ENCODE measurements at places on chromosomes 13 and 19.

DNA sequence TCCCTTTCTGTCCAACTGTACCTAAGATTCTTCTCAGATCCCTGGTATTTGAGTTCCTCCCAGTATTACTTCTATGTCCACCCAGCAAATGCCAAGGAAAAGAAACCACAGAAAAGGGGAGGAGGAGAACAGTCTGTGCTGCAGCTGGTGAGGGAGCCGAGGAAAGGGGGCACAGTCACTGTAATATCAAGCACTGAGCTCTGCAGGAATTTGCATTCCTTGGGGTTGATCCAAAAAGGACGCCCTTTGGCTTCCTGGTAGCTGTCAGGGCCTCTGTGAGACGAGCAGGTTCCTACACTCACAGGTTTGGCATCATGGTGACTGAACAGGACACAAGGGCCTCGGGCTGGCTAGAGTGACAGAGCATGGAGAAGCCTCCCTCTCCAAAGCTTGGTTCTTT, 273.4 kb downstream of the NHLRC3 start:
- DNase-seq = no peak

DNA sequence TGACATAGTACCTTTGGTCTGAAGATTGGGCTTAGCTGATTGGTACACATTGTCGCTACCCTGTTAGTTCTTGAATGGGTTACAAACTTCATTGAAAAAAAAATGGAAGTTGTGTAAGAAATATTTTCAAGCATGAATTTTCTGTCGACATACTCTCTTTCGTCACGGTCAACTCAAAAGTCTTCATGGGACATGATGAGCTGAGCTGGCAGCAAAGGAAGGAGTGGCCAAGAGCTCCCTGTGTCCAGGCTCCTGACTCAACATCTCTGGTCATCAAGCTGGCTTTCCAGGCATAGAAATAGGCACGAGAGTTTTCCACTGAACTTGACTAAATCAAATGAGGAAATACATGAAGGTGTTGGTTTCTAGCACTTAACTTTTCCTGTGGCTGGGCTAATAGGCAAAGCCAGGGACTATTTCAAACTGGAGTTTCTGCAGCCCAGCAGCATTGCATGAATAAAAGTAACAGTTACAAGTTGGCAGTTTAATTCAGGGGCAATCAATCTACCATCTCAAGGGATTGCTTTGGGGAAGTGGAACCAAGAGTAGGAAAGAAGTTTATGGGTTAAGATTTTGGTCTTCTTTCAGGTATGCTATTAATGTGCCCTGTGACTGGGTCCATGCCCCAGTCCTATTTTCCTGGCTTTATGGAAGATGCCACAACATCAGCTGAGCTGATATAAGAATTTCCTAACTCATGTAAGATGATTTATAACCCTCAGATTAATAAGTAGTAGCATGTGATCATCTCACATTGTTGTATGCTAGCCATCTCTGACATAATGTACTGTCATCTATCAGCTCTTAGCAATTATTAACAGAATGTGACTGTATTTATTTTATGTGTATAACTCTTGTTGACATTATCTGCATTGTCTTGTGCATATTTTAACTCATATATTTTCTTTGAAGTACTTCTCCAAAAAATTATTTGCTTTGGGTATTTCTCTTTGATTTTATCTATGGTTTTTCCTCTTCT, 385.8 kb downstream of the DLEU7 start:
- DNase-seq = no peak

DNA sequence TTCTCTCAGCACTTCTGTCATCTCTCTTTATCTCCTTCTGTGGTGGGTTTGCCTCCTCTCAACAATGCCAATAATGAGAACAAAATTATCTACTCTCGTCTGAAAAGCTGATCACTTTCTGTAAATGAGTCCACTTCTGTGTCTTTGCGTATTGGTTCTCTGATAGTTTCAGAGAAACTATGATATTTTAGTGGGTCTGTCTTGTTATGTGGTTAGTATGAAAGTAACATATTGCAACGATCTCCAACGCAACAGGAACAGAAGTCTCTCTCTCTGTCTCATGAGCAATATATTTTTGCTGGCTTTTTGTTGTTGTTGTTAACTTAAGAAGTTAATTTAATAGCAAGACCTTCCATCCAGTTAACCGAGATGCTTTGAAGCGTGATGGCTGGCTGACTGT, 47.8 kb upstream of the SLITRK6 start:
- no peak for DNase-seq

DNA sequence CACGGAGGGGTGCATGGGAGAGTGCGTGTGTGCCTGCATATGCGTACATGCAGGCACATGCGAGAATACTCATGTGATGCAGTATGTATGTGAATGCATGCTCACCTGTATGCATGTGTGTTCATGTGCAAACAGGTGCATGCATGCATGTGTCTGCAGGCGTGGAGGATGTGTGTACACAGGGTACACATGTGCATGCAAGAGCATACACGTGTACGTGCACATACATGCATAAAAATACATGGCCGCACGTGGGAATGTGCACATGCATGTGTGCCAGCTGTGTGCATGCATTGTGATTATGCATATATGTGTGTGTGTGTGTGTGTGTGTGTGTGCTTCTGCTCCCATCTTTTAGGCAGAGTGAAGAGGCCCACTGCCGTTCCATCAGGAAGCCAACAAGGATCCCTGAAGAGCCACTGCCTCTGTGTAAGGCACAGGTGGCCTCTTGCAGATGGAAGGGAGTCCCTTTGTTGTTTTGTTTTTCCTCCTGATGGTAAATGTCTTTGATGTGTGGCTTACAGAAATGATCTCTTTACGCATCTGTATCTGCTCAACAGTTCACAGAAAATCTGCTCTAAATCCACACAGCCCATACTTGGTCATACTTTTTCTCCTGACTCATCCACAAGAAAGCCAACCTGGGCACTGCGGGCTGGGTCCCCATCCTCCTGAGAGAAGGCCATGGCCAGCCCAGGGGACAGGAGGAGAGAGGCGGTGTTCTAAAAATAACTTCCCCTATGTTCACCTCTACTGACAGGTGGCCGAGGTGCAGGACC, 50.7 kb downstream of the KLF2 start:
- no peak for DNase-seq

- DNase-seq = no peak
These were observed 221.7 kb downstream of the COG6 start for GRCh38 chr13:39877134-39877533.

DNA sequence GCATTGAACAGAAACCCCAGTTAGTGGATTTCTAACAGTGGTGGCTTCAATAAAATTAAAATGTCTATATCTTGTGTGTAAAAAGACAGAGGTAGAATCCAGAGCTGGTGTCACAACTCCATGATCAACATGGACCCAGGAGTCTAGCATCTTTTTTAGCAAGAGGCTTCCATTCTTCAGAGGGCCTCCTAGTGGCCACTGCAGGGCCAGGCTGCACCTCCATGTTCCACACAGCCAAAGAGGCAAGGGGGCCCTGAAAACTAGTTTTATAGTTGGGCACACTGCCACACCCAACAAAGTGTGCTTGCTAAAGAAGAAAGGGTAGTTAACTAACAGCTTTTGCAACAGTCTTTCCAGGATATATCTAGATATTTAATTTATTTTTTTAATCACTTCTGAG, 12.9 kb downstream of the N4BP2L1 start:
- no peak for DNase-seq

DNA sequence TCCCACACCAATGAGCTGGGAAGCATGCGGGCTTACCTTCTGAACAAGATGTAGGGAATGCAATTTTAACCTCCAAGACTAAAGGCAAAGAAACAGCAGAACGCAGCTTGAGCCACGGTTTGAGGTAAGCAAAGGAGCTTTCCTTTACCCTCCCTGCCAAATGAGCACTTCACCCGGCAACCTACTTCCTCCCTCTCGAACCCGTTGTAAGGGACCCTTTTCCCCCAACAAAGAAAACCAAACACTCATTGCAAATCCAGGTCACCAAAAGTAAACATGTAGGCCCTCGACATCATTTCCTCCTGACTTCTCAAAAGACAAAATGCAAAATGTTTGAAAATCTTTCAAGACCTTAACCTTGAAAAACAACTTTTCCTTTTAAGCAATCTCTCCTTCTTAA, 65.3 kb downstream of the ABCC4 start:
- DNase-seq = no peak

GRCh38 chr13:37023871-37024270, 23.3 kb downstream of the EXOSC8 start:
- no peak for DNase-seq

DNA sequence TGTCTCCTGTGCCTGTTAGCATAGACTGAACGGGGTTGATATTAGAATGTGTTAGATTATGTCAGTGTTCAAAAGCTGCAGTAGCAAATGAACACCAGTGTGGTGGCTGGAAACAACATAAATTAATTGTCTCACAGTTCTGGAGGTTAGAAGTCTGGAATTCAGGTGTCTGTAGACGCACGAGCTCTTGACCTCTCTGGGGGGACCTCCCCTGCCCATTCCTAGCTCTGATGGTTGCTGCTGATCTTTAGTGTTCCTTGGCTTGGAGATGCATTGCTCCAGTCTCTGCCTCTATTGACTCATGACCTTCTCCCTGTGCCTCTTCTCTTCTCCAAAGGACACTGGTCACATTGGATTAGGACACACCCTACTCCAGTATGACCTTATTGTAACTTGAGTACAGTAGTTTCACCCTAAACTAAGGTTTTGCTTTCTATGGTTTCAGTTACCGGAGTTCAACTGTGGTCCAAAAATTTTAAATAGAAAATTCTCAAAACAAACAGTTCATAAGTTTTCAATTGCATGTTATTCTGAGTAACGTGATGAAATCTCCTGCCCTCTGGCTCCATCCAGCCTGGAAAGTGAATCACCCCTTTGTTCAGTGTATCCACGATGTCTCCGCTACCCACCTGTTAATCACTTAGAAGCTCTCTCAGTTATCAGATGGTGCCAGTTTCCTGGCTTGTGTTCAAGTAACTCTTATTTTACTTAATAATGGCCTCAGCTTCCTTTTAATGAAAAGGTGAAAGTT, 273.2 kb downstream of the MYO16 start:
- DNase-seq = no peak

Measured in activated naive CD4-positive, alpha-beta T cell treated with anti-CD3 and anti-CD28 coated beads, Interleukin-2, amount 50 U/mL, for 16 hours (primary cell).